ENCODE measurements at places on chromosomes 1 and 21.

GRCh38 chr1:207754011-207754410 is 2.2 kb downstream of the CD46 start:
- DNase-seq: no peak

DNA sequence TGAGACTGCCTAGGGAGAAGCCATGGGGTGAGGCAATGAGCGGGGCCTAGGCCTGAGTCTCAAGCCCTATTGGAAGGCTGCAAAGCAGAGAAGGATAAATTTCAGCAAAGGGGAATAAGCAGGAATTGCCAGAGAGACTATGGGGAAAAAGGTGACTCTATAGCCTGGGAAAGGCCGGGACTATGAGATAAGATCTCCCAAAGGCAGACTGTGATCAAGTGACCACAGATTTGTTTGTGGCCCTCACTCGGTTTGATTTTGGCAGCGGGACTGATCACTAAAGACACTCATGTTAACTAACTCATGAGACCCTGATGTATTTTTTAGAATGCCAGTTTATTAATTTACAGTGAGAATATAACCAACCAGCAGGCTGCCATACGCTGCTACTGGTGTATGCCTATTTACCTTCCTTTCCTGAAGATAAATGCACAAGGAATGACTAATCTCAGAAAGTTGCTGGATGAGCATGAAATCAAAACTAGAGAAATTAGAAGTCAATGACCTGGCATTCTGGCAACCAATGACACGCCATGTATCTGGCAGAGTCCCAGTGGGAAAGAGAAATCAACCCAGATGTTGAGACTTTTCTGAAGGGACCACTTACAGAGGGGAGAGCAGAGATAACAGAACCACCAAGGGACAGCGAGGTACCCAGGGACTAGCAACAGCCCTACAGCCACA is 4.3 kb downstream of the HSF2BP start:
- no peak for DNase-seq

DNA sequence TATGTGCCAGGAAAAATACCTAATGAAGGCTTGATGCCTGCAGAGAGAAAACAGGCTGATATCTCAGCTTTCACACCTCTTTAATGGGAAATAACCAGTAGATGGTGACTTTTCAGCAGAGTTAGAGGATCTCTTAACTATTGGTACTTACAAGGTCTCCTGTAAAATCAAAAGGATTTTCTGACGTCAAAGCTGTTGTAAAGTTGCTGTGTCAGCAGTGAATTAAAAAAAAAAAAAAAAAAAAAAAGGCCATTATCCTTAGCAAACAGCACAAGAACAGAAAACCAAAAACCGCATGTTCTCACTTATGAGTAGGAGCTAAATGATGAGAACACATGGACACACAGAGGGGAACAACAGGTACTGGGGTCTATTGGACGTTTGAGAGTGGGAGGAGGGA is 349.1 kb downstream of the AMY1C start:
- DNase-seq: no peak

DNA sequence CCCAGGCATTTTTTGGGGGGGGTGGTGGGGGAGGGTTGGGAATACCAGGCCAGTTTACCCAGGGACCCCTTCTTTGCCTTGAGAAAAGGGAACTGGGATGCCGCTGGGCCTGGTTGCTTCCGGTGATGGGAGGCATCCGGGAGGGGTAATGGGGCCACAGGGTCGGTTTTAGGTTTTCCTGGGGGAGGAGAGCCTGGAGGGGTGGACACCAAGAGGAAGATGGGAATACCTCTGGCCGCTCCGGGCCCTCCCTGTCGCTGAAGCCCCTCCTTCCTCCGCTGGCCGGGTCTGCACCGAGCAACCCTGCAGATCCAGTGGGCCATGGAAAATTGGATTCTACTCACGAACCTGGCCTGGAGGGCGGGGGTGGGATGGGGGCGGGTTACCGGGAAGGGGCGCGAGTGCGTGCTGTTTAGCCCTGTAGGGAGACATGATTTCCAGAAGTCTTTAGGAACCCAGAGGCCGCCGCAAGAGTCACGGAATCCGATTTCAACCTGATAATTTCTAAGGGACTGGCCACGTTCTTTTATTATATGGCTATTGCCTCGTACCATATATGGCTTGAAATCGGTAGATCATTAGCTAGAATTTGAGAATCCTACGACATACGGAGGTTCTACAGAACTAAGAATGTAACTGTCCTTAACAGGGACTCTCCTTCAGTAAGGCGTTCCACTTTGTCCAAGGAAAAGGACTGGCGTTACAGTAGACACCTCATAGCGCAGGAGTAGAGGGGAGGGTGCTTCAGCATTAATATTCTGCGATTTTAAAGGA is 749 bp downstream of the AKIRIN1 start:
- peak; percentile 38 for DNase-seq

DNA sequence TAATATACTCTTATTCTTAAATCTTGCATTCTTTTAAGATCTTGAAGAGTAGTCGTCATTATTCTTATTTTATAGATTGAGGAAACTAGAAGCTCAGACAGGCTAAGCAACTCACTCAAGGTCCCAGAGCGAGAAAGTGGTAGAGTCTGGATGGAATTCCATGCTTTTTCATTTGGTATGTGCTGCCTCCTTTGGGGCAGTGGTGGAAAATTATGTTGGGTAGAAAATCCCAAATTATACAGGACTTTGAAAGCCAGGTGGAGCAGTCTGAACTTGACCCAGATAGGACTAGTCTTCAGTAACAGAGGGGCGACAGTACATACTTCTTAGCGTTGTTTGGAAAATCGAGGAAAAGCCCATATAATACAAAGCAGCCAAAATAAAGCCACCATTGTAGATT is 205.6 kb downstream of the ATG4C start:
- DNase-seq: no peak

GRCh38 chr1:203325418-203326091 is 20.2 kb downstream of the BTG2 start:
- DNase-seq: peak; percentile 80

- DNase-seq: no peak
Measured at GRCh38 chr1:231053493-231054162, 13.6 kb upstream of the FAM89A start.

DNA sequence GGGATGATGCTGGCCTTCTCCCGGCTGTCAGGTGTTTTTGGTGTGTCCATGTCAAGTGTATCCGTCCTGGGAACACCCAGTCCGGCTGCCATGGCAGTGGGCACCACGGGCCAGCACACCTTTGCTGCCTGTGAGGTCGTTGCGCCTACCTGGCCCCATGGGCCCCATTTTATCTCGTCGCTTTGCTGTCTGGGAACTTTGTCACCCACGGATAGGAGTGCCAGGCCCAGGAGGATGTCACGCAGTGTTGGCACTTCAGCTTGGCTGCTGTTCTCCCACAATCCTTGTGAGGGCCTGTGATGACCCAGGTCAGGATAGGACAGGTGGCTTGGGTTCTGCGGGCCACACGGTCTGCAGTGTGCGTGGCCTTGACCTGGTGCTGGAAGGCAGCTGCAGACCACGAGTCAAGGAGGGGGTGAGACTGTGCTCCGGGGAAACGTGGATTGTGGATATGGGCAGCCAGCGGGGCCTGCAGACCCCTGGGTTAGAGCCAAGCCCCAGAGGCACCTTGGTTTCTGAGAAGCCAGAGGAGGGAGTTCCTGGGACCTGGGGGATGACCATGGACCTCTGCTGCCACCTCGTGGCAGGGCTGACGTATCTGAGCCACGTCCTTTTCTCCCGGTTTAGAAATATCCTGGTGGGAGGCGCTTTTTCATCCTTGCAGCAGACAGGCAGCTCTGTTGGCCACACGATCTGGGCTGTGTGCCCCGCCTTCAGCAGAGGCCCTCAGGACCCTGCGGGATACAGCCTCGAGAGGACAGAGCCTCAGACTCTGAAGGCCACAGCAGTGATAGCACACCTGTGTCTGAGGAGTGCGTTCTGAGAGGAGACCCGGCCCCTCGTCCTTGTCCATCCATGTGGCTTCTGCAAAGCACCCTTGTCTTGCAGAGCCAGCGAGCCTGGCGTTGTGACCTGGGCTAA is 161.1 kb upstream of the COL6A1 start:
- peak; percentile 78 for DNase-seq

- no peak for DNase-seq
Measured at GRCh38 chr1:118556936-118557335, 371.9 kb upstream of the SPAG17 start.

Measured in hypothalamus (tissue), 51 donors.